Cortex of kidney (tissue), 1 donor: ENCODE measurements at places on chromosomes 2 and 18.

DNA sequence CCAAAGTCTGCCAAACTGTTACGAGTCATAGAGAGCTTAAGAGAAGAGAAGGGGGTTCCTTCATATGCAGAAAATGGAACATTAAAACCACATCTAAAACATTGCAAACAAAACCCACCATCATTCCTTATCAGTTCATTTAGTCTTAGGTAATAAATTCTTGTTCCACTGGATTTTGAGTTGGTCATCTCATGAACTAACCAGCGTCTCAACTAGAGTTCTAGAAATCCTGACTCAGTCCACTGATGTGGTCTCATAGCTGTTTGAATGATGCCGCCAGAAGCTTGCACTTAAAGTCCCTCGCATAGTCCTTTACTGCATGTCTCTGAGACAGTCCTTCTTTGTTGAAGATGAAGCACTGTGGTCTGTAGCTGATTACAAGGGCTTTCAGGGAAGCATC is 15.0 kb upstream of the CAB39 start:
- no peak for DNase-seq

DNA sequence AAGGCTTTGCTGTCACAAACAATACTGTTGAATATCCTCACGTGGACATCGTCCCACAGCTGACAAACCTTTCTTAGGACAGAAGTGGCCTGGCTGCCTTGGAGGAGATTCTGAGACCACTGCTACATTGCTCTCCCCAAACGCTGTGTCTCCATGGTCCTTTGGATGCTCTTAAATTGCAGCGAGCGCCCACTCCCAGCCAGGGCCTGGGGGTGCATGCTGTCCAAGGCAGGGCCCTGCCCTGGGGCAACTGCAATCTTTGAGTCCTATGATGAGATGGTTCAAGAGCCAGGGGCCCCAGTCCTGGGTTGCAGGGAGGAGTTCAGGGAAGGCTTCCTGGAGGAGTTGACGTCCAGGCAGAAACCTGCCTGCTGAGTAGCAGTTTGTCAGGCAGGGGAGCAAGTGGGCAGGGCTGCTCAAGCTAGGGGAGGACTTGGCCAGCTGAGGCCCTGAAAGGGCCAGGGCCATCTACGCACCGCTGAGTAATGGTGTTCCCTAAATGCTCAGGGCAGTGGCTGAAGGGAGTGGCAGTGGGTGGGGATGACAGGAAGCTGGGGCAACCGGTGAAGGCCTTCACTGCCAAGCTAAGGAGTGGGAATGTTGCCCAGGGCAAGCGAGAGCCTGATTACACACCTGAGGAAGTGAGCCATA is 10.8 kb upstream of the SDC1 start:
- DNase-seq = no peak

GRCh38 chr2:241894681-241895426 is 25.3 kb downstream of the RTP5 start:
- no peak for DNase-seq

DNA sequence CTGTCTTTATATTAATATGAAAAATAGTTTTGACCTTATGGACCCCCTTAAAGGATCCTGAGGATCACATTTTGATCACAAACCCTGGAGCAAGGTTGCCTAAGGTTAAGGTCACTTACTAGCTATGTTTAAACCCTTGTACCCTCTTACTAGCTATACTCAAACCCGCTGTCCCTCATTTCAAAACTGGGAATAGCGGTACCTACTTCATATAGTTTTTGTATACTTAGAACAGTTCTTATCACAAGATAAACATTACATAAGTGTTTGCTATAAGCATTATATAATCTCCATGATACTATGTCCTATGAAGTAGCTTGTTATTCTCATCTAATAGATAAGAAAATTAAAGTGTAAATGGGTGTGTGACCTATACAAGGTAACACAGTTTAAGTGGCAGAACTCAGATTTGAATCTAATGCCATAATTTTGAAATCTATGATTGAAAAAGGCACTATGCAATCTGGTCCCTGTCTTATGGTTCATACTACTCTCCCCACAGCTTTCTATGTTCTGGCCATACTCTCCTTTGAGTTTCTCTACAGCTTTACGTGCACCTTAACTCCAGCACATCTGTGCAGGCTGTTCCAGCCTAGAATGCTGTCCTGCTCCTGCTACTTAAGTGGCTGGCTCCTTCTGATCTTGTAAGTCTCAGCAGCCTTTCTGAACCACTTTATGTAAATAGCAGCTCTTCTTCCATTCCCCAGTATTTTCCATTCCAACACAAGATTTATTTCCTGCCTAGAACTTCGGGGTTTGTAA is 30.4 kb downstream of the HYCC2 start:
- DNase-seq = no peak

DNA sequence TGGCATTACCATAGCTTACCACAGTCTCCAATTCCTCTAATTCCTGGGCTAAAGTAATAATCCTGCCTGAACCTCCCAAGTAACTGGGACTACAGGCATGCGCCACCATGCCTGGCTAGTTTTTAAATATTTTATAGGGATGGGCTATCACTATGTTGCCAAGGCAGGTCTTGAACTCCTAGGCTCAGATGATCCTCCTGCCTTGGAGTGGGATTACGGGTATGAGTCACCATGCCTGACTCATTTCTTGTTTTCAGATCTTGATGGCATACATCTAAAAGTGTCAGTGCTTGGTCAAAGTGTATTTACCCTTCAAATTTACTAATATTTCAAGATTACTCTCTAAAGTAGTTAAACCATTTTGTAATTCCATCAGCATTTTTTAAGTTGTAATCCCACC is 9.4 kb upstream of the SOCS6 start:
- no peak for DNase-seq

DNA sequence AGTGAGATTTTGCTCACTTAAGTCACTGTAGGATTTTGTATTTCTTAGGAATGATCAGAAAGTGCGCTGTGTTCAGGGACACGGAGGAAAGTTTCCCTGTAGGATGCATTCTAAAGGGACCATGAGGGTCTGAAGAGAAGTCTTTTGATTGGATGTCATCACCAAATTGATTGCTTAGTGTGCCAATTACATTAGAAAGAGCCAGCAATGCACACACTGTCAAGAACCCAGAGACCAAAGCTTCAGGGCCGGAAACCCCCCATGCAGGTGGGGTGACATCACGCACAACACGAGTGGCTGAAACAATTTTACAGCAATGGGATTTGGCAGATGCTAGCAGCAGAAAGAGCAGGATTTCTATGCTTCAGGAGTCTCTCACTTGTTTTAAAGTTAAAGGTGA is 242.4 kb downstream of the NAPG start:
- DNase-seq = no peak

- DNase-seq = no peak
Observed at GRCh38 chr2:173705656-173706055, 259.5 kb downstream of the SP3 start.

- no peak for DNase-seq
Observed at GRCh38 chr2:165475277-165476004, 5.9 kb downstream of the CSRNP3 start.

- DNase-seq = no peak
Observed at GRCh38 chr2:214839464-214839863, 30.0 kb upstream of the BARD1 start.

GRCh38 chr18:11654736-11655605 is 34.1 kb upstream of the GNAL start:
- DNase-seq = no peak

DNA sequence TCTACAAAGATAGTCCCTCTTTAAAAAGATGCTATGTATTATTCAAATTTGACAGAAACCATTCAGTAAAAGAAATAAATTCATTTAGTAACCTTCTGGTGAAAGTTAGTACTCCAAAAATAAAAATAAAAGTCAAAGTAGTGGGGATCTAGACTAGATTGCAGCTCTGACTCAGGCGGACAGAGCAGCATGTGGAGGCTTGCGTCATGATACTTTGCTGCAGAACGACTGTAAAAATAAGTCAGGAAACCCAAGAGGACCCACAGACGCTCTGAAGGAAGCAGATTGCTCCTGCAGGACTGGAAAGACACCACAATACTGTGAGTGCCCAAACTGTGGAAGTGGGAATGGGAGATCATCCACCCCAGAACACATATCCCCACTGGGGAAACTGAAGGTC is 301.9 kb downstream of the RIT2 start:
- DNase-seq = no peak

- no peak for DNase-seq
Observed at GRCh38 chr2:25981596-25982272, 563 bp downstream of the KIF3C start.

GRCh38 chr18:11104307-11104706 is 45.1 kb downstream of the PIEZO2 start:
- no peak for DNase-seq

GRCh38 chr2:139142252-139142880 is 362.2 kb upstream of the NXPH2 start:
- DNase-seq = no peak

DNA sequence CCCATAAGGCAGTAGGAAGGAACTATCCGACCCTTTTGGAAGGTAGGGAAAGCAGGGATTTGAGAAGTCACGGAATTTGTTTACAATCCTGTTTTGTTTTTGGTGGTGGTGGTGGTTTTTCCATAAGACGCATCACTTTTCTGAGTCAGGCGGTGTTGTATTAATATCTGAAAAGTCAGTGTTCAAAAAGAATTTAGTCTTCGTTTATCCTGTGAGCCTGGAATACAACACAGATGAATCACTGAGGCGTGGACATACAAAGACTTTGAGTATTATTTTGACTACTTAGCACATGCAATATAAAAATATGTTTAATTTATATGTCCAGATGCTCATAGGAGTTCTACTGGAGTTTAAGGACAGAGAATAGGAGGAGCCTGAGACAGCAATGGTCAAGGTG is 785 bp downstream of the ZNF892 start:
- DNase-seq = no peak

GRCh38 chr2:2735041-2735440 is 404.0 kb upstream of the MYT1L start:
- no peak for DNase-seq

DNA sequence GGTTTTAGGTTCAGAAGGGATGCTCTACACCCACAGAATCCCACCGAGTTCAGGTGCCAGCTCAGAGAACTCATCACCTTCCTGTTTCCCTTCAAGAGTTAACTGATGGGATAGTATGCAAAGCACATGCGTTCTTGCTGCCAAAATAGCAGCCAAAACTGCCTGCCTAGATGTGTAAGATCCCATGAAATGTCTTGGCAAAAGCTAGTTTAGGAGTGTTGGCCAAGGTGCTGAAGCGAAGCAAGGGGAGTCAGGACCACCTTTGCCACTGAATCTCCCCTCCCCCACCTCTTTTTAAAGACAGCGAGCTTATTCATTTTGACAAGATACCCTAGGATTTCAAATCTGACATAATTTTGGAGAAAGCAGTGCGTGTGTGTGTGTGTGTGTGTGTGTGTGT is 2.1 kb downstream of the DOCK10 start:
- DNase-seq = no peak

- no peak for DNase-seq
Observed at GRCh38 chr2:46363535-46364170, 66.4 kb downstream of the EPAS1 start.

DNA sequence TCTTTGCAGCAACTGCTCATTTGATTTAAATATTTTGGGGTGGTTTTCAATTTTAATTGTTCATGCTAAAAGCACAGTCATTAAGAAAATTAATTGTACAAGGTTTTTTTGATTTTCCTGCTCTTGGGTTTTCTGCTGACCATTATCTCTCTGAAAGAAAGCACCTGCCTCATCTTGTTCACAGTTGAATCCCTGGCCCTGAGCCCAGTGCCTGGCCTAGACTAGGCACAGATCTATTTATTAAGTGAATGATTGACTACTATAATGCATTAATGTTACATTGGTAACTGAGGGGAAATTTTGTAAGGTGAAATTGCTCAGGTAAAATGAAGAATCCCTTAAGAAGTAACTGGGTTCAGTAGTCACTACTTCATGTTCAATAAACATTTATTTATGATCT is 22.0 kb downstream of the IL1RL2 start:
- DNase-seq = no peak

- DNase-seq = no peak
Observed at GRCh38 chr2:1222056-1222455, 191.2 kb upstream of the TPO start.

- no peak for DNase-seq
Observed at GRCh38 chr2:109521233-109522062, 92.3 kb downstream of the SEPTIN10 start.

DNA sequence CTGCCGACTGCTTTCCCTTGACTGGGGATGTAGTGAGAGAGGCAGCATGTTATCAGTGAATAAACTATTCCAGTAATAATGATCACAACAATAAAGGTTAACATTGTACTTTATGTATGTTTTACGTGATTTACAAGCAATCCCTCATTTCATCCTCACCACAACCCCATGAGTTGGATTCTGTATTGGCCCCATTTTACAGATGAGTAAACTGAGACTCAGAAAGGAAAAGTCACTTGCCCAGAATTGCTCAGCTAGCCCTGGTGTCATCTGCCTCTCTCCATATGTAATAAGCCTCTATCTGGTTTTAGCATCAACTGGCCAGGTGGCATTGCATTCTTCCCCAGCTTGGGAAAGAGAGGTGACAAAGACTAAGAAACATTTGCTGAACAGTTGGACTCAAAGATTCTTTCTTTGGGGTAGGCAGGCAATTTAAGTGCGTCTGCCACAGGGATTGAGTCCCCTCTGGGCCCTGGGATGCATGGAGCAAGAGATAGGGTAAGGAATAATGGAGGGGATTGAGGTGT is 2.2 kb downstream of the CXCR2 start:
- no peak for DNase-seq

DNA sequence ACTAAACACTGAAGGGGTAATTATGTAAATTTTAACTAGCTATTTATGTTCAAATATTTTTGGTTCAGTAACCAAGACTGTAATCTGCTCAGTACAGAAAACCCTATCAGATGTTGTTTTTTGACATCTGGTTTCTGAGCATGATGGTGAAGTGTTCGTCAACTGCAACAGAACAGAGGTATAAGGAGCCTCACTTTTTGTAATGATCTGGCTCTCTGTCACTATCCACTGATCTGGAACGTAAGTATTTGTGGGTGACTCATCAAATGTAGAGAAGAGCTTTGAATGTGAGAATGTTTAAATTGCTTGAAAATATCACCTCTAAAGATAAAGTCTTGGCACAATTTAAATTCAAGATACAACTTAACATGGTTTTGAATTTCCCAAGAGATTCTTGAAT is 213.6 kb upstream of the FAM98A start:
- no peak for DNase-seq

DNA sequence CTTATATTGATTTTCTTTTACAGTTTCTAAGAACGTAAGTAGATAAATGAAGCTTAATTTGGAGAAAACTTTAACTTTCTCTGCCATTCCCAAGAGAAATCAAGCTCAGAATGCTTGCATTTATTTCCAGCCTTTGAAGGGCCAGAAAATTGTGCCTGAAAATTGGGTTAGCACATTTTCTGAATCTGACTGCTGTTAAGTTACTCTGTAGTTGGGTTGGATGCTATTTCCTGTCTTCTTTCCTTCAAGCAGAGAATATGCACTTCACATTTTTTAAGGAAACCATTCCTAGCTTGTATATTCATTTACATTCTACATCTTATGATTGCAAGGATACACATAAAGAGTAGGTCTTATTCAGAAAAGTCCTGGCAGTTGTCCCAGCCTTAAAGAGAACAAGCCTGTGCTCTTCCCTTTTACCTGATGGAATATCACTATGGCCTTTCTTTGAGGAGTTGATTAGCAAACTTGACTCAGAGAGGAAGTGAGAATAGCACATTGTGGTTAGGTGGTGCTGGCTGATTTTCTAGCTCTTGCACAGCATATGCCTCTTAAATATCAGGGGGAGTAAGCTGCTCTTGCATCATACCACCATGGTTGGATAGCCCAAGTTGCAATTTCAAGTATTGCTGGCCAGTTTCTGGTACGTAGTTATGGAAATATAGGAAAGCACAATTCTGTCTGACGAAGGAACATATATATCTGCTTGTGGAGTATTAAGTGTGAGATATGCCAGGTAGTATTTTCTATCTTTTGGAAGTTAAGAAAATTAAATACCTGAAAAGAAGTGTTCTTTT is 133.7 kb downstream of the COMMD1 start:
- DNase-seq = no peak
